ENCODE measurements at places on chromosomes 4 and X. TPM values are rescaled to one million over a fixed set of nuclear protein-coding genes. Genes with fewer than 3 reads are reported as not detected.

Gene ABHD18
- 19.5 TPM for total RNA-seq

Gene EMCN
- 57.7 TPM for total RNA-seq

Gene GAGE1
- not detected for total RNA-seq

GRCh38 chr4:45472490-45472889, 651.4 kb downstream of the GABRG1 start:
- no peak for DNase-seq

GRCh38 chr4:77430847-77431246, 174.8 kb upstream of the CXCL13 start:
- no peak for DNase-seq

DNA sequence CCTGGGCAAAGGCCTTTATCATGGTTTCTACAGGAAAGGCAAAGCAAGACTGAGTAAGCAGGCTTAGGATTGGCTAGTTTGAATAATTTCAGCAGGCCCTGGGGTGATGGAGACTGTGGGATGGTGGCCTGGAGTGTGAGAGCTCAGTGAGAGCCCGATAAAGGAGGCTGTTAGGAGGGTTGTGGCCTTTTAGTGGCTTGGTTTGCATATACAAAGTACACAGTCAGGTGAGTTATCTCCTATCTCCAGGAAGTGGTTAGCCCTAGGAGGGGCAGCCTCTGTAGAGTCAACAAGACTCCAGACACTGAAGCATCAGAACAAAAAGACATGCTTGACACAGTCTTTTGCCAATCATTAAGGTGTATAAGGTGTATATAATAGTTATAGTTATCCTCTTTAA, 157.2 kb downstream of the CFAP299 start:
- no peak for DNase-seq

- DNase-seq: no peak
These were observed 10.8 kb upstream of the ARX start for GRCh38 chrX:25026576-25026975.

- DNase-seq: no peak
These were observed 118.1 kb upstream of the PRR32 start for GRCh38 chrX:126701380-126701779.
